ENCODE measurements at places on chromosomes 3 and 15.

DNA sequence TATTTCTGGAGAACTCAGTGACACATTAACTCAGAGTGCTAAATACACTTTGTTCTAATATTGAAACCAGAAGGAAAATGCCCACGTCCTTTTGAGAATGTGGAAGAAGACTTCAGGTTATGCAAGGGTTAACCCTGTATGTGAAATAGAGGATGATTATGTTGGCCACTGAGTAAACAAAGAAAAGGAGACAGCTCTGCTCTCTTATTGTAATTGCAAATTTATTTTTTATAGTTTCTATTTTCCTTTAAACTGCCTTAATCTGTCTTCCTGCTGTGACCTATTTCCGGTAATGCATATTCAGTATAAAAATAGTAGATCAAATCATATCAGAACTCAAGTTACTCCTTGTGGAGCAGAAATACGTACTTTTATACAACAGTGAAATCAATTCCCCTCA lies 1239.2 kb downstream of the ROBO2 start:
- DNase-seq: no peak

DNA sequence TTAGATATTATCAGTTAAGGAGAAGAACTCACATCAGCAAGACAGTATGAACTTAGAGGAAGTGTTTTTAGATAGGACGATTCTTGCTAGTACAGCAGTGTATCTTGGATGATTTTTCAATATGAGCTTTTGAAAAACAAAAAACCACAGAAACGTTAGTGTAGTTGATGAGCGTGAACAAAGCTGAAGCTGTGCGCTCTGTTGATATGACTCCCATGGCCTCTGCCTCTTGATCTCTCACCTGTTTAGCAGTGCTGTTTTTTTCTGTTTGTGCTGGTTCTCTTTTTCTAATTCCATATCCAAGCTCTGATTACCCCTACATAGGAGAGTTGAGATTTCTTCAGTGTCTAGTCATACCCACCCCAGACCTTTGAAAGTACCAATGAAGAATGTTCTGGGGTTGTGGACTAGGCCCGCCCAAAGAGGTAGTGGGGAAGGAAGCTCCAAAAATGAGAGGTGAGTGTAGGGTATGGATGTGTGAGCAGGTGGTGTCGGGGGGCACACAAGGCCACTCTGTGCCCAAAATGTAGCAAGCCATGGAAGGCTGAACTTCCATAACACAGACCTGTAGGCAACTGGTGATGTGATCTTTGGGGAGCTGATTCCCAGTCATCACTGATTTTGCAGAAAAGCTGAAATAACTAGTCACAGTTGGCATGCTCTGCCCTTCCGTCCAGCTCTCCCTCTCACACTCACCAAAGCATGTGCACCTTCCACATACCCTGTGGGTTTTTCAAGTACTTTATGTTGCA lies 20.0 kb upstream of the CMTM7 start:
- DNase-seq: no peak

DNA sequence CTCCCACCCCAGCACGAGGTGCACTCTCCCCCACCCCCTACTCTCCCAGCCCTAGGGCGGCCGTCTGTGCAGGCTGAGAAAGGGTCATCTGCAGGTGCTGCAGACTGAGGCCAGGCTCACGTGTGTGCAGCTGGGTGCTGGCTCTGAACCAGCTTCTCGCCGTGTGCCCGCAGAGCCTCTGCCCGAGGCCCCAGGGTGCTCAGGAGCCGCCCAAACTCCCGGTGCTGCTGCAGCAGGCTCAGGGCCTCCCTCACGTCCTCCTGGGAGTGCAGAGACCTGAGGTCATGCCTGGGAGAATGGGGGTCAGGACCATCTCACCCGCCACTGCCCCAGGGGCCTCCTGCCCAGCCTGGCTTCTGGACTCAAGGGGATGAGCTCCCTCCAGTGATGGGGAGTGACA lies 17.2 kb downstream of the SPTBN5 start:
- DNase-seq: no peak

GRCh38 chr3:190058521-190059241 lies 62.0 kb downstream of the P3H2 start:
- no peak for DNase-seq

DNA sequence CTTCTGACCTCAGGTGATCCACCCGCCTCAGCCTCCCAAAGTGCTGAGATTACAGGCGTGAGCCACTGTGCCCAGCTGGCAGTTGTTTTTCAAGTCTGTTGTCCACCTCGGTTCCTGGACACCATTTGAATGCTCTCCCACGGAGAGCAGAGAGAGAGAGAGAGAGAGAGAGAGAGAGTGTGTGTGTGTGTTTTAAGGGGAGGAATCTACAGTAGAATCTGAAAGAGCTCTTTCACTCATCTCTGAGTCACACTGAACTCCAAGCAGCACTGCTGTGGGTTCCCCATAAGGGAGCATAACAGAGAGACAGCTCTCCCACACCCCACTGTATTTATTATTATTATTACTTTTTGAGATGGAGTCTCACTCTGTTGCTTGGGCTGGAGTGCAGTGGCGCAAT lies 156.6 kb downstream of the RPLP1 start:
- no peak for DNase-seq

- no peak for DNase-seq
Observed at GRCh38 chr3:6282918-6283317, 578.0 kb upstream of the GRM7 start.

DNA sequence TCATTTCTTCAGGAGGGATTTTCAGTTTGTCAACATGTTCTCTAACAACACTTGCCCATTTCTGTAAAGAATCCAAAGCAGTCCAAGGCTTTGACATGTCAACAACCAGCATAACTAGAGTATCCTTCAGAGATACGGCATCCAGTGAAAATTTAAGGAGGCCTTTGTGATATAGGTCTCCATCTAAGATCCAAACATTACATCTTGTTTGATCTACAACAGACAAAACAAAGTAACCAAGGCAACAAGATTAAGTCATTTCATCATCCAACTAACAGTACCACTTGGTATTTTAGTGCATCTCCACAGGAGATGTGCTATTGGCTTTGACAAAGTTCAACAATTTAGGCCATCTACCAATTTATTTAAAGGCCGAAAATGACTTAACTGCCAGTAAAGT lies 25.8 kb downstream of the DYNC1LI1 start:
- no peak for DNase-seq

DNA sequence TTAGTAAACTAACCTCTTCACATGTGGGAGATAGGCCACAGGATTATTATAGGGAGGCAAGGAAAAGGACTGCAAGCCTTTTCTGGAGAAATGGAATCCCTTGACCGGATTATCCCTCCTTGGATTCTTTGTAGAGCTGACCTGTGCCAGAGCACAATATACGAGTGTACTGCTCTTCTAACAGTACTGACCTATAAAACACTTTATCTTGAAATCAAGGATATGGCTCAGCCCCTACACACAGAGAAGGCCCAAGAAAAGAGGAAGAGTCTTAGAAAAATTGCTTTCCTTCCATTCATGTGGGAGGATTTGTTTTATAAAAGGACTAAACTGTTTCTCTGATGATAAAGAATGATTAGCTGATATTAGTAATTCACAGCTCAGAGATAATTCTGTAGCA lies 42.2 kb downstream of the DMXL2 start:
- no peak for DNase-seq

GRCh38 chr3:125055331-125055912 lies 375 bp downstream of the HEG1 start:
- no peak for DNase-seq

- no peak for DNase-seq
Observed at GRCh38 chr3:30289324-30289723, 317.1 kb upstream of the TGFBR2 start.

DNA sequence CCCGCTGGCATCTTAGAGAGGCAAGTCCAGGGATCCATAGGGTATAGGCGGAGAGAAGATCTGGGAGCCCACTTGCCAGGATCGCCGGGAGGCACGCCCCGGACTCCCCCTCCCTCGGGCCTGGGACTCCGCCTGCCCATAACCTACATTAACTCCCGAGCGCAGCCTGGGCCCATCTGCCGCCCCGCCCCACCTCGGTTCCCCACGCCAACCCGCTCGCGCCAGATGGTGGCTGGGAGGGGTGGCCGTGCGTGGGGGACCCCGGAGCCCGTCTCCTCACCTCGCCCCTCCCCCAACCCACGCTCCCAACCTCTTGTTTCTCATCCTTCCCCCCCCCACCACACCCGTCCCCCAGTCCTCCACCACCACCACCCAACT lies 1.7 kb upstream of the DLL4 start:
- no peak for DNase-seq
